ENCODE measurements at places on chromosomes 16 and 17.
A peak's percentile ranks its signal among the peaks of the same experiment; 100 is the strongest.

DNA sequence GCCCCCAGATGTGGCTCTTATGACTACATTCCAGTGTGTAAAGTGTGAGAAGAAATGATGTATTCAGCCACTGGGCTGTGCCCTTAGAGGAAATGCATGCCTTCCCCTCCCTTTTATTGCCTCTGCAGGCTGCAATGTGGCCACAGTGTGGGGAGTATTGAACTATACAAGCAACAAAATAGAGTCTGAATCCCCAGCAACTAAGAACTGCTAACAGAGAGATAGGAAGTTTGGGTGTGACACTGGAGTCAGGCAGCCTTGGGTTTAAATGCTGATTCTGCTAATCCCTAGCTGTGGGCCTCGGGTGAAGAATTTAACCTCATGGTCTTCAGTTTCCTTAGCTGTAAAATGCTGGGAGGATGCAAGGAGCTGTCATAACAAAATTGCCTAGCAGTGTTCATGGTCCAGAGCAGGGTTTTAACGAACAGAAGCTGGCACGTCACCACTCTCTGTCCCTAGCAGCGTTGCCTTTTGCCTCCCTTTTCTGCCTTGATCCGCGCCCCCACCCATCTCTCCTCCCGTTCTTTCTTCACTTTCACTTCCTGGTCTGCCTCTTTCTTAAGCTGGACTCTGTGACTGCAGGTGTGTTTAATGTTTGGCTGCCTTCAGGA is 50.3 kb downstream of the KPNA2 start:
- DNase-seq, result no peak

- DNase-seq, result no peak
These were observed 20.8 kb upstream of the ATP5MC1 start for GRCh38 chr17:48871551-48872351.

DNA sequence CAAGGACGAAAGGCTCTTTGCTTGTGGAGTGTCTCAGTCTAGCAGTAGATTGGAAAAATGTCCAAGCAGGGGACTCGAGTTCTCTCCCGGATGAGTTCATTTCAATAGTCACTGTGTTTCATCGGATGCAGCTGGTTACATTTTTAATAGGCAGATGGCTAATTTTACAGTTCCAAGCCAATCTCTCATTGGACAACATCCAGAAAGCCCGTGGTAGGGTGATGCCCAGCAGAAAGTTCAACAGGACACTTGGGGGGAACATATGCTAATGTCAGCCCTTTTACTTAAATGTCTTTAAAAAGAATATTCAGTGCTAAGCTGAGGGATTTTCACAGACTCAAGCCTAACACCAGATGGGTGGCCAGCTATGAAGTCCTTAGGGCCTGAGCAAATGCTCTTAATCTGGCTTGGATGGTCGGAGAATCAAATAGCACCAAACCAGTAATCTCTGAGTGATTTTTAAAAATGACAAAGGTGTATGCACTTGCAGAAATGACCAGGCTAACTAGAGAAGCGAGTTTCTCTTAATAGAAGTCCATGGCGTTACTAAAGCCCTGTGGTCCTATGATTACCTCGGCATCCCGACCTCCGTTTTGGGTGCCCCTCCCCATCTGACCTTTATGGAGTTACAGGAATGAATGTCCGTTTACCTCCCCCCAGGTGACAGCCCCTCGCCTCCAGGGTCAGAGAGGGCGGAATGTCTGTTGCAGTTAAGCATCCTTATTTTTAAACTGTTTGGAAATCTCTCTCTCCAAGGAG is 289.2 kb upstream of the SALL1 start:
- no peak for DNase-seq

GRCh38 chr16:31487720-31488467 is 5.0 kb downstream of the SLC5A2 start:
- peak; percentile 59 for DNase-seq

GRCh38 chr17:57438066-57438731 is 181.9 kb downstream of the MSI2 start:
- no peak for DNase-seq

DNA sequence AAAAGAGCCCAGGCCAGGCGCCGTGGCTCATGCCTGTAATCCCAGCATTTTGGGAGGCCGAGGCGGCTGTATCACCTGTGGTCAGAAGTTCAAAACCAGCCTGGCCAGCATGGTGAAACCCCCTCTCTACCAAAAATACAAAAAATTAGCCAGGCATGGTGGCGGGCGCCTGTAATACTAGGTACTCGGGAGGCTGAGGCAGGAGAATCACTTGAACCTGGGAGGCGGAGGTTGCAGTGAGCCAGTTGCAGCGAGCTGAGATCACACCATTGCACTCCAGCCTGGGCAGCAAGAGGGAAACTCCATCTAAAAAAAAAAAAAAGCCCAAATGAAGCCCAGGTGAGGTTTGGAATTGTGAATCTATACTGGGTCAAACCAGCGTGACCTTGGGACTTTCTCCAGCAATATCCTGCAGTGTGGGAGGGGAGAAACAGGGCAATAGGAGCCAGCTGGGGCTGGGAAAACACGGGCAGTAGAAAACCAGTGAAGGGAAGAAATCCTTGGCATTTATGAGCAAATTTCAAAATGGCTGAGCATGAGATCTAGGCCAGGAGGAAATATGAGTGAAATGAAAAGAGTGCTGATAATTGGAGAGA is 8.2 kb upstream of the DHX8 start:
- DNase-seq, result no peak

Measured in HTR-8/SVneo (cell line).